ENCODE measurements at places on chromosomes 2 and 18.

- no peak for DNase-seq
Observed at GRCh38 chr2:206311026-206311425, 36.6 kb downstream of the ZDBF2 start.

GRCh38 chr2:31238126-31238905, 4.4 kb downstream of the EHD3 start:
- no peak for DNase-seq

- no peak for DNase-seq
Observed at GRCh38 chr2:196159221-196159892, 12.0 kb downstream of the STK17B start.

- no peak for DNase-seq
Observed at GRCh38 chr2:77155511-77155910, 366.7 kb downstream of the LRRTM4 start.

- DNase-seq, result no peak
Observed at GRCh38 chr2:43274055-43274454, 47.6 kb upstream of the ZFP36L2 start.

GRCh38 chr2:17617955-17618354, 77.5 kb downstream of the VSNL1 start:
- no peak for DNase-seq

- peak; percentile 9 for DNase-seq
Observed at GRCh38 chr2:86622519-86623042, 1.1 kb downstream of the RNF103 start.

- no peak for DNase-seq
Observed at GRCh38 chr18:65282096-65282495, 468.7 kb upstream of the CDH7 start.

DNA sequence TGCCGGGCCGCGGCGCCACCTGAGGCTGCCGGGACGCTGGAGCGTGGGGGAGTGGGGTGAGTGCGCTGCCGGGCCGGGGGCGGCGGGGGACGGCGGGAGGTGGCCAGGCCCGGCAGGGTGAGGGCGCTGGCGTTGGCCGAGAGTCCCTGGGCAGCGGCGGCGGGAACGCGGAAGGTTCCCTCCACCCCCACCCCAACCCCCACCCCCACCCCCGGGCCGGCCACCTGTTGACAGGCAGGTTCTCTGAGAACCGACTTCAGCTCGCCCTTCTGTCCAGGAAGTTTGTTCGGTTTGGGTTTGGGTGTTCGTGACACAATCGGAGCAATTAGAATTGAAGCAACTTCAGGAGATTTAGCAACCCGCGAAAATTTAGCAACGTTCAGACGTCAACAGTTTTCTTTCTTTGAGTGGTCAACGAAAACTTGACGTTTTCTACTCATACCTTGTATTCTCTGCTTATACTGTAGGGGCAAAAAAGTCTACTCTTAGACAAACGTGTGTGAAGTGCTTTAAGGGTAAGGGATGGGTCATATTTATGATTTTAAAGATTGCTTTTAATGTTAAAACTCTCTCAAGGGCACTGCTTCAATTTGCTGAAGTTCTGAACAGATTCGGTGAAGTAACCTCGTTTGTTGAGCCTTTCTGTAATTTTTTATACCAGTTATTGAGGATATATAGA, 9.3 kb downstream of the OTX1 start:
- no peak for DNase-seq

- no peak for DNase-seq
Observed at GRCh38 chr18:21277578-21277977, 35.5 kb downstream of the GREB1L start.

DNA sequence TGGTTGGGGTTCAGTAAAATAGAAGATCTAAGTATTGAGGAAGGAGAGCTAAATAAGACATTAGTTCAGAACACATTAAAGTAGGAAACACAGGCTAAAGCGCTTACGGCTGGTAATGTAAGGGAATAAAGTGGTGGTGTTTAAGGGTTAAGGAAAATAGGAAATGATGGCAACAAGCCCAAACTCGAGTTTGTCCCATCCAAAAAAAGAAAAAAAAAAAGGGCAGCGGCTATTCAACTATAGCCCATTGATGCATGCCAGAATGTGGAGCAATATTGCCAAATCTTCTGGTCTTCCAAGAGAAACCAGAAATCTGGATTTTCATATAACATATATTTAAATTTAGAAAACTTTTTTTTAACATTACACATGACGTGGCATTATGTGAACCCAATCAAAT, 161.0 kb downstream of the ARHGAP15 start:
- no peak for DNase-seq

GRCh38 chr2:112884869-112885505, 26.0 kb upstream of the IL37 start:
- peak; percentile 47 for DNase-seq

- DNase-seq, result no peak
Observed at GRCh38 chr18:46657115-46657955, at the start of gene LOXHD1. TSS of gene LOXHD1 (minus strand) at chr18:46657220. CDS start at chr18:46657033, 187 bp downstream.

GRCh38 chr2:138493334-138493733, 8.2 kb upstream of the SPOPL start:
- no peak for DNase-seq

- DNase-seq, result no peak
Observed at GRCh38 chr2:204452464-204453023, 92.7 kb upstream of the PARD3B start.

DNA sequence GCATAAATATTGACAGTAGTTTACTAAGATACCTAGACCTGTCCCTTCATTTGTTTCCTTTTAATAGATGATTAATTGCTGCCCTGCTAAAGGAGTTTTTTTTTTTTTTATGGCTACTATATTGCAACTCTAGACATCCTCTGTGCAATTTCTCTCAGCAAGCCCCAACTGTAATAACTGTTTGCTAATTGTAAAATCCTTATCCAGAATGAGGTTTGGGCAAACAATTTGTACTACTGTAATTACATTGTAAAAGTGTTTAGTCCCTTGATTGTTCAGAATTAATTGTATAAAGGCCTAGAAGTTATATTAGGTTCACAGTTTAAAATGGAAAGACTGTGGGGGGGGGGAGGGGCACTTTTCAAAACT, 3.7 kb upstream of the MEIS1 start:
- DNase-seq, result no peak

DNA sequence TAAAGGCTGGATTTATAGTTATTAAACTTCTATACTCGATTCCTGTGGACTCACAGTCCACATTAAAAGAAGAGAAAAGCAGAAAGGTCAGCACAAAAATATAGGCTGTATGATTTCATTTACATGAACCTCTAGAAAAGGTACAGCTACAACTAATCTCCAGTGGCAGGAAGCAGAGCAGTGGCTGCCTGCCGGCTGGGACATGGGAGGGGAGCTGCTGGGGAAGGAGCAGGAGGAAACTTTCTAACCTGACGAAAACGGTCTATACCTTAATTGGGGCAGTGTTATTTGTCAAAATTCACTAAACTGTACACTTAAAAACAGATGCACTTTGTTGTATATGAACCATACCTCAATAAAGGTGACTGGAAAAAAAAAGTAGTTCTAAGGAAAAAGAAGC, 26.7 kb downstream of the KCTD1 start:
- DNase-seq, result no peak

DNA sequence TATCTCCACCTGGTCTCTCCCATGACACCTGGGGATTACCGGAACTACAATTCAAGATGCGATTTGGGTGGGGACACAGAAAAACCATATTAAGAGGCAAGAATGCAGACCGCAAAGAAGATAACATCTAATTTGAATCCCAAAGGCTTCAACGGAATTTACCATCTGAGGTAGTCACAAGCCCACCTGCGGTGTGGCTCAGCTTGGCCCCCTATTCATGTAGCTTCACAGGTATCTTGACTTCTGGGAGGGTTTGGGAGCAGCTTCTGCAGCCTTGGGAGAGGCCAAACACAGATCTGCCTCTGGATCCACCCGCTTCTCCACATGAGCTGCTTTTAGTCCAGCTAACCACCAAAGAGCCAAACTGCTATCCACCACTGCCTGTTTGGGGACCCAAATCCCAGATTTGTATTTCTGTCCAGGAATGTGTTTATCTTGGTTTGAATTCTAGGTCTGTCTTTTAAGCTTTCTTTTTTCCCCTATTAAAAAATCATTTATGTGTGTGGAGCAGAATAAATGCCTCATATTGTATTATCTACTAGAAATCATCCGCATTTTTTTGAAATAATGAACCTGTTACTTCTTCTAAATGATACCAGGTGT, 247.6 kb downstream of the DLGAP1 start:
- DNase-seq, result no peak

- DNase-seq, result no peak
Observed at GRCh38 chr2:81235601-81236000, 931.0 kb upstream of the LRRTM1 start.

DNA sequence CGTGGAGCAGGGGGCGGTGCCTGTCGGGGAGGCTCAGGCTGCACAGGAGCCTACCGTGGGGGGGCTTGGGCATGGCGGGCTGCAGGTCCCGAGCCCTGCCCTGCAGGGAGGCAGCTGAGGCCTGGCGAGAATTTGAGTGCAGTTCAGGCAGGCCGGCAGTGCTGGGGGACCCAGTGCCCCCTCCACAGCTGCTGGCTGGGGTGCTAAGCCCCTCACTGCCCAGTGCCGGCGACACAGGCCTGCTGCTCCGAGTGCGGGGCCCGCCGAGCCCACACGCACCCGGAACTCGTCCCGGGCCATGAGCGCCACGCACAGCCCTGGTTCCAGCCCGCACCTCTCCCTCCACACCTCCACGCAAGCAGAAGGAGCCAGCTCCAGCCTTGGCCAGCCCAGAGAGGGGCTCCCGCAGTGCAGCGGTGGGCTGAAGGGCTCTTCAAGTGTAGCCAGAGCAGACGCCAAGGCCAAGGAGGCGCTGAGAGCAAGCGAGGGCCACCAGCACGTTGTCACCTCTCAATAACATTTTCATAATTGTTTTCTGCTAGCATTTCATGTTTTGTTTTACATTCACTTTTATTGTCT, 1378.9 kb upstream of the CELF4 start:
- no peak for DNase-seq

- no peak for DNase-seq
Observed at GRCh38 chr2:214830794-214831346, 21.4 kb upstream of the BARD1 start.

- no peak for DNase-seq
Observed at GRCh38 chr18:71212222-71212621, 923.4 kb downstream of the SOCS6 start.

- DNase-seq, result no peak
Observed at GRCh38 chr2:217142649-217143266, 282.9 kb upstream of the TNP1 start.
